ENCODE measurements at places on chromosomes 3 and 15. TPM values are rescaled to one million over a fixed set of nuclear protein-coding genes. Genes with fewer than 3 reads are reported as not detected.

DNA sequence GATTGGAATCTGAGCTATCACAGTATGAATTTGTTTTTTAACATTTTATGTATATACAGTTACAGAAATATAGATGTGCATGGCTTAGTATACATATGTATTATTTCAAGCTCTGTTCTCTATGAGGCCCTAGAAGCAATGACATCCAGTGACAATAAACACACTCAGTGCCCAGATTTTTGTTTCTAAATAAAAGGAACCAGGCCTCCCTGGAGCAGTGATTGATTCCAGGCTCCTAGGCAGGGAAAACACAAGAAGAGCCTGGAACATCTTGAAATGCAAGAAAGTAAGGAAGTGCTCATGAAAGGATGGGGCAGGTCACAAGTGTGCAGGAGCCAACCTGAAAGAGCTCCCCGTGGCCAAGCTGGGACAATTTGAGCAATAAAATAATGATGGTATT, 18.5 kb upstream of the CGNL1 start:
- DNase-seq, result no peak

- DNase-seq, result peak; percentile 70
Observed at GRCh38 chr3:13219077-13219901, 146.1 kb upstream of the IQSEC1 start.

- DNase-seq, result no peak
Observed at GRCh38 chr15:72833561-72833960, 50.0 kb upstream of the ADPGK start.

- no peak for DNase-seq
Observed at GRCh38 chr15:90592131-90592881, 62.6 kb downstream of the CRTC3 start.

- DNase-seq, result no peak
Observed at GRCh38 chr3:173770011-173770410, 372.5 kb downstream of the NLGN1 start.

GRCh38 chr3:37945156-37945806, 45.3 kb upstream of the VILL start:
- no peak for DNase-seq

The PIERCE2 gene
- total RNA-seq, result not detected

The CYP19A1 gene
- total RNA-seq, result not detected

The KIF7 gene
- 3.8 TPM for total RNA-seq

Data from upper lobe of left lung (tissue), 6 donors.